ENCODE measurements at places on chromosomes 12 and 14.

DNA sequence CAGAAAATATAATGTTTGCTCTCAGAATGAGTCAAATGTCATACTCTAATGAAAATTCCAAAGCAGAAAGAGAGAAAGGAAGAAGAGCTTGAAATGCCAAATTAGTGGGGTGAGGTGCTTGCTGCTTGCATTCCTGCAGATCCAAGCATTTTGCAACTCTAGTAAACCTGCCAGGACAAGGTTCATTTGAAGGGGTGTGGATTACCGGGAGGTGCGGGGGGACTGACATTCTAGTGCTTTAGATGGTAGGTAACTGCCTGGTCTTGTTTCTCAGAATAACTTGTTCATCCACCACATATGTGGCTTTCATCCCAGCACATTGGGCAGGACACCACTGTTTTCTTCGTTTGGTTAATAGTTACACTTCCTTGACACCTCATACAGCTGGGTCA, 144.4 kb downstream of the AKAP6 start:
- DNase-seq, result no peak

DNA sequence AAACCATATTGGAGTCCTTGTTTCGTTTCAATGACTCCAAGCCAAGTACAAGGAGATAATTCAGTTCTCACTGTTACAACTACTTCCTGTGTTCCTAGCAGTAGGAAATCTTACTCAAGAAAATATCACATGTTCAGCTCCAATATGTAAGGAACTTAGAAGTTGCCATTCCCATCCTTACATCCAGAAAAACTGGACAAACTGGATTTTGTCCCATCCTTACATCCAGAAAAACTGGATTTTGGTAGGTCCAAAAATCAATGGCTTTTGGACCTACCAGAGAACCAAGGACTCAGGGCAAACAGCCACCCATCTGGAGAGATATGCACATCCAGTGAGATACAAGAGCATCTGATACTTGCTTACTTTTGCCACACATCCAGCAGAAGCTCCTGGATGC, 23.8 kb downstream of the CMAS start:
- DNase-seq, result no peak

DNA sequence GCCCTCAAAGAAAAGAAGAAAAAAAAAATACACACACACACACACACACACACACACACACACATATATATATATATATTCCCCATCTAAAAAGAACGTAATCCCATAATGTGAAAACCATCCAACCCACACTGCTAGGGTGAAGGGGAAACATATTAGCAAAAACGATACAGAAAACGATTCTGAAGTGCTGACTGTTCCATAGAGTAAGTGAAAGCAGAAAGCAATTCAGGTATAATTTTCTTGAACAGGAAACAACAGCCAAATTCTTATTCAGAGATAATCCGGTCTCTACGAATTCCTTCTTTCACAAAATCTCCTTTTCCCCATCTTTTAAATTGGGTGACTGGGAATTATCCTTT, 393.5 kb downstream of the NOVA1 start:
- no peak for DNase-seq

DNA sequence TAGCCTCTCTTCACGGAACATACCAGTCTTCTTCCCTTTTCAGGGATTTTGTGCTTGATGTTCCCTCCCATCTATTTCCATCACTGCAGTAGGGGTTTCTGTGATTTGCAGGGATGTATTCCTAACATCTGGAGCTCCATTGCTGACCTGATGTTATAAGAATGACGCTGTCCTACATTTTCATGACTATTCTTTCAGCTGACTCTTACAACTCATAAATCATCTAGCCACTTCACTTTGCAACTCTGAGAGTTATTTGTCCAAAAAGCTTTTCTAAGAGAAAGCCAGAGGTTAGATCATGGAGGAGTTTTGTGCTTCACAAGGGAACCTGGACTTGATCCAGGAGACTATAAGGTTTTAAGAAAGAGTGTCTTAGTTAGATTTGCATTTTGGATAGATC, 116.6 kb upstream of the FAR2 start:
- DNase-seq, result peak; percentile 13

- peak; percentile 90 for DNase-seq
Measured at GRCh38 chr12:88241862-88242570, 99.9 kb downstream of the TMTC3 start.

- DNase-seq, result peak; percentile 57
Measured at GRCh38 chr14:31968956-31969698, 108.0 kb upstream of the ARHGAP5 start.

DNA sequence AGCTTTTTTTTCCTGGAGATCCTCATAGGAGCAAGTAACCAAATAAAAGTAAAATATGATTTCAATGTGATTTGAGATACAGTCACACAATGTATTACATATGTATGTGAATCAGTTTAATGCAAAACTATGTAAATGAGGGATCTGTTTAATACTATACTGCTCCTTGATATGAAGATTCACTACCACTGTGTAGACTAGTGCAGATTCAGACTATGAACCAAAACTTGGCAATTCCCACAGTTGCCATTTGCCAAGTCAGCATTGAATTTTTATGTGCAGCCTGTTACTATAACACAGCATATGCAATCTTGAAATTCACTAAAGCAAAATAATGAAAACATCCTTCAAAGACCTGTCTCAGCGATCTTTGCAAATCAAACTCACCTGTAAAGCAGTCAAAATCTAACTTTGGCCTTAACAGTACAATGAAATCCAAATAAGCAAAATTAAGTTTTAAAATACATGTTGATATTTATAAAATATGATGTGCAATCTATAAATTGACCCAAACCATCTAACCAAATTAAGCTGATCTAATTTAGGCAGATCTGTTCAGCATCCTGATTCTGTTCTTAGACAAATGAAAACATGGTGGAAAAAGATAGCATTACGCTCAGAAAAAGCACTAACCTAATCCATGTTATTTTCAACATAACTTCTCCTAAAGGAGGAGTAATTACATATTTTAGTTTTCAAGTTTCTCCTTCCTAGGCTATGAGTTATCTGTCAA, 25.5 kb upstream of the LMNTD1 start:
- DNase-seq, result no peak

- DNase-seq, result no peak
Measured at GRCh38 chr14:90576581-90576980, 179.8 kb downstream of the CALM1 start.

DNA sequence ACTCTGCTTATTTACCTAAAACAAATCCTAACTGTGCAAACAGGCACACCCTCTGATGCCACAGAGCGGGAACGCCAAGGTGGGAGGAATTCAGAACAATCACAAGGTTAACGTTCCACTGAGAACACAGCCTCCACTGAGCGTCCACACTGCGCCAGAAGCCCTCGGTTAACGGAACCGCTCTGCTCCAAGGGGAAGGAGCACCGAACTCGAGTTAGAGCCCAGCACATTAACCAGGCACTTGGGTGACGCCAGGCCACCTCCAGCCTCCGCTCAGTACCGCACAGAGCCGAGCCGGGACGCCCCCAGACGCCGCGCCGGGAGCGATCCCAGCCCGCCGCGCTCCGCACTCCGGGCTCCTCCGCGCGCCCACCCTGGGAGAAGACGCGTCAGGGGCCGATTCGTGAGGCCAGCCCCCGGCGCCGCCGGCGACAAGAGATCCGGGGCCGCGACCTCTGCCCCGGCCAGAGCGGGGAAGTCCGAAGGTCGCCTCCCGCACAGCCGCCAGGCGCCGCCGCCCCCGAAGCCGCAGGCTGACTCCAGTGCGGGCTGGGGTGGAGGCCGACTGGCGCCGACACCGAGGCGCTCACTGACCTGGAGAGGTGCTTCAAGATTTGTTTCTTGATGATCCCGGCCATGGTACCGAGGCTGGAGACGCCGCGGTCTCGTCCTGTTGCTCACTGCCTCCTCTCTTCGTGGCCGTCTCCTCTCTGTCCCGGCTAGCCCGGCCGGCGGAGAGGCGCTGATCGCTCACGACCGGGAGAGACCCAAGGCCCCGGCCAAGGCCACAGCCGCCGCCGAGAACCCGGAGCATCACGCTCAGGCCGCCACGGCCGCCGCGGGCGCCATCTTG, 450 bp downstream of the BLTP3B start:
- no peak for DNase-seq

- DNase-seq, result no peak
Measured at GRCh38 chr14:58787592-58787991, 149.8 kb downstream of the DACT1 start.

- DNase-seq, result no peak
Measured at GRCh38 chr14:95686935-95687334, 709 bp downstream of the TCL1B start.

DNA sequence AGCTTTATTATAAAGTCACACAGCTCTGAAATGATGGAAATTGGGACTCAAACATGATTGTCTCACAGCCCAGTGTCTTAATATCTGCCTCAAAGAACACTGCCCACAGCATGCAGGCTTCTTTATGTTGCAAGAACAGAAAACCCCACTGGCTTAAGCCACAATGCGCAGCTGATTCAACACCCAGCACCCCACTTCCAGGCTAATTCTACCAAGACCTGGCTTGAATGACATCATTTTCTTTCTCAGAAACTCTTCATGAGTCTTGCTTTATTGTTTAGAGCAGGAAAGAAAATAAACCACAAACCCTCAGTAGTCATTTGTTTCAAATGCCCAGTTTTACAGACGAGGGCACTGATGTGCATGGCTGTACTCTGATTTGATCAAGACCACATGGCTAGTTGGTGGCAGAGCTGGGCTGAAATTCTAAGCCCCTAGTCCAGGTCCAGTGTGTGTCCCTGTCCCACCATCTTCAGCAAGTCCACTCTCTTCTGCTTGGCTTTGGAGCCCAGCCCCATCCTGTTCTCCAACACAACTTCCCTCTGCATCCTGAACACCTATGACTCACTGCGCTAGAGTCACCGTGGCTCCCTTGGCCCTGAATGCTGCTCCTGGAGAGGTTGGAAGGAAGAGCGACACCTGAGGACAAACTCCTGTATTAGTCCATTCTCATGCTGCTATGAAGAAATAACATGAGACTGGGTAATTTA, 50.3 kb upstream of the SRSF5 start:
- peak; percentile 91 for DNase-seq

DNA sequence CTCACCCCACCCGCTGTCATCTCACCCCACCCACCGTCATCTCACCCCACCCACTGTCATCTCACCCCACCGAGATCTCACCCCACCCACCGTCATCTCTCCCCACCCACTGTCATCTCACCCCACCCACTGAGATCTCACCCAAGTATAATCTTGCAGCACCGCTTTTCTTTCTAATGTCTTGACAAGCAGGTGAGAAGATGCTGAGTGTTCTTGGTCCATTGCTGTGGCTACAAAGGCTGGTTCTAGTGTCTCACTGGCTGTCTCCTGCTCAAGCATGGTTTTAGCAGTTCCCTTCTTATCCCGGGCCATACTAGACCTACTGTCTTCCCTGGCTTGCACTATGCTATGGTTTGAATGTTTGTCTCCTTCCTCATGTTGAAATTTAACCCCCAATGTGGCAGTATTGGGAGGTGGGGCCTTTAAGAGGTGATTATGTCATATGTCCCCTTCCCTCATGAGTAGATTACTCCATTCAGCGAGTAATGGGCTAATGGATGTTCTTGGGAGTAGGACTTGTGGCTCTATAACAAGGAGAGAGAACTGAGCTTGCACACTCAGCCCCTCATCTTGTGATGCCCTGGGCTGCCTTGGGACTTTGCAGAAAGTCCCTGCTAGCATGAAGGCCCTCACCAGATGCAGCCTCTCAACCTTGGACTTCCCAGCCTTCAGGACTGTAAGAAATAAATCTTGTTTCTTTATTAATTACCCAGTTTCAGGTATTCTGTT, 47.7 kb upstream of the PPP2R5C start:
- no peak for DNase-seq

DNA sequence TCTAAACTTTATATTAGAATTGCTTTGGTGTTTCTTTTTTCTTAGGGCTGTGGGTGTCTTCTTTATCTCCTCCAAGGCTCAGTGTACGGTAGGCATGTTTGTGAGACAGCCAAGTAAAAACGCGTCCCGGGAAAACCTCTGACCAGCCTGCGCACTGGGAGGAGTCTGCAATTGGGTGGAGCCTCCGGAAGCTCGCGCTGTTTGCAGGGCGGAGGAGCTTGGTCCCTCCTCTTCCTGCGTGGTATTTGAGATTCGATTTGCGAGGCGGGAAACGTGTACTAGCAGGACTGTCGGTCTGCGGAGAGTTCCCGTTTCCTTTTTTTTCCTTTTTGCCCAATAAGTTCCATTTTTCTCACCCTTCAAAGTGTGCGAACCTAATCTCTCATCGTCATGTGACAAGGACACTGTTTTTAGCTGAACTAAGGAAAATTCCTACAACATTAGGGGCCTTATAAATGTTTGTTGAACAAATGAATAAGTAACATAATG, 182.1 kb upstream of the OTX2 start:
- DNase-seq, result no peak

DNA sequence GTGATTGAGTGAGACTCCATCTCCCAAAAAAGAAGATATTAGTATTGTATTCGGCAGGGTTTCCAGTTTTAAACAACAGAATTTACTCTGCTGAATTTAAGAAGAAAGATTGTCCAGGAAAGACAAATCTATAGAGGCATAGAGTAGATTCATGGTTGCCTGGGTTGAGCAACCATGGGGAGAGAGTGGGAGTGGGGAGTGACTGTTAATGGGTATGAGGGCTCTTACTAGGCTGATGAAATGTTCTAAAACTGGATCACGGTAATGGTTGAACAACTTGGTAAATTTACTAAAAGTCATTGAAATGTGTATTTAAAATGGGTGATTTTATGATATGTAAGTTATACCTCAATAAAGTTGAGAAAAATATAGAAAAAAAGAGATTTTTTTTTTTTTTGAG, 13.9 kb upstream of the C12orf76 start:
- DNase-seq, result no peak

DNA sequence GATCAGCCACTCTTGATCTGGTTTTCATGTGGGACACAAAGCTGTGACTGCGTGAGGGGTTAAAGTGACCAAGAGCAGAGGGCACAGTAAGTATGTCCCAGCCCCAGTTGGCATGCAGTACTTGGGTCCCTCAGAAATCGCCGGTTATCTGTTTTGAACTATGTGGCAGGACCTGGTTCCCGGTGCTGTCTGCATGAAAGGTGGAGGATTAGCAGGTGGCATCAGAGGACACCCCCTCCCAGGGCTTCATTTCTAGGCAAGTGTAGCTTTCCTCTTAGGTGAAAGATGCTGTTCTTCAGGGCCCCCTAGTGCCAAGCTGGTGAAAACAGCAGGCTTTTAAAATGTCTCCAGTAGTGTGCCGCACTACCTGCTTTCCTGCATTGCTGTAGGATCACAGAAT, 57.1 kb downstream of the ATG14 start:
- DNase-seq, result peak; percentile 56

GRCh38 chr12:81224626-81225025, 146.7 kb downstream of the ACSS3 start:
- no peak for DNase-seq

DNA sequence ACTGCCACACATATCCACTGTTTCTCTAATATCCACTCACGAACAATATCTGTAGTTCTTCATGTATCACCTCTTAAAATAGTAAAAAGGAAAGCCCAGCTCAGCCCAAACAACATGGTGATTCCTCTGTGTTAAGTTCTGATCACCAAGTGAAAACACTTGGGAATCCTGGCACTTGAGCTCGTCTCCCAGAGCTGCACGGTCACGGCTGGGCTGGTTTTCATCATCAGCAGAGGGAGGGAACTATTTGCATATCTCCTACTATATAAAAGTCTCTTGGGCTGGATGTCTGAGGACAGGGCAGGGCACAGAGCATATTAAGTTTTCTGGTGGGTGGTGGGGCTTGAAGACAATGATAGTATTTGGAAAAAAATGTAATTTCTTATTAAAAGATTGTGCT, 870.6 kb downstream of the TMEM121 start:
- no peak for DNase-seq
